Omental fat pad (tissue), 4 donors: ENCODE measurements at places on chromosomes 1 and 21.

GRCh38 chr1:9663257-9663656 is 11.7 kb downstream of the PIK3CD start:
- DNase-seq = no peak

GRCh38 chr1:41056907-41057306 is 35.4 kb upstream of the SLFNL1 start:
- DNase-seq = no peak

DNA sequence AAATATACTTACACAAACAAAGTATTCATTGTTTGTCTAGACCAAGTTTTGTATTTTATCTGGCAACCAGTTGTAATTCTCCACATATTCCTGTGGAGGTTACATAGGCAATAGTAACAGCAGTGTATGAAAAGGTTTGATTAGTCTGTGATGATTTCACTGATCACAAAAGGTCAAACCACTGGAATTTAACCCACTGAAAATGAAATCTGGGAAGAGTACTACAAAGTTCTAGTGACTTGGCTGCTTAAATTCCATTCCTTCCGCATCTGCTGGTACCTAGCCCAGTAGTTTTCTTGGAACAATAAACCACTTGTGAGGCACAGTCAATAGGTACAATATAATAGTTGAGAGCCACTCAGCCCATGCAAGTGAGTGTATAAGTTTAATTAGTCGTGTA is 205.4 kb downstream of the NFIA start:
- DNase-seq = no peak

- DNase-seq = no peak
Measured at GRCh38 chr1:220448217-220448616, 79.7 kb upstream of the MARK1 start.
